ENCODE measurements at places on chromosomes 5 and 9.

DNA sequence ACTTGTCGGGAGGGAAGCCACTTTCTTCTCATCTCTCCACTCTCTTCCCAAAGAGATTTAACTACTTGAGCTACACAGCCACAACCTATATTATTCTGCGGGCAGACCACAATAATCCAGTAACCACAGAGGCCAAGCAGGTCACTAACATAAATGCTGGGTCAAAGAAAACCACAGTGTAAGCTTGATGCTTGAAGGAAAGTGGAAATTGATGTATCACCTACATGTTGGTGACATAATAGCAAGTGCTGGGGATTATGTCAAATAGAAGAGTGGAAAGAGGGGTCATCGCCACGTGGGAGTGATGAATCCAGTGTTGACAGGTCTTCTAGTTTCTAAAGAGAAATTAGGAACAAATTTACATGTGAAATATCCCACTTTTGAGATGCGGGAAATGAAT lies 40.9 kb downstream of the RFK start:
- DNase-seq = no peak

GRCh38 chr9:23945897-23946296 lies 119.9 kb upstream of the ELAVL2 start:
- DNase-seq = no peak

DNA sequence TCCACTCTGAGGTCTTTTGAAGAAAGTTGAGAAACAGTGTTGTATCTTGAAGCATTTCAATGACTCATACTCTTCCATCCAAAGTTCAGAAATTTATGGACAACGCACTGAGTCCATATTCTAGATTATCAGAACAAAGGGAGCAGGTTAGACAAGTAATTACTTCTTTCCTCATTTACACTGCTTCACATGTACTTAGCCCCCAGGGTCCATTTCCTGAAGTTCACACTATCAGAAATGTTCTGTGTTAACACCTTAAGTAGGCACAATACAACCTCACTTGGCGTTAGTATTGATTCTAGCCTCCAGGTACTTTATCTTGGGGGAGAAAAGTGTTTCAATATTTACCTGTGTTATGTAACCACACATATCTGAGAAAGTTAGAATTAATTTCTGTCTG lies 487.9 kb upstream of the DMAC1 start:
- DNase-seq = no peak

DNA sequence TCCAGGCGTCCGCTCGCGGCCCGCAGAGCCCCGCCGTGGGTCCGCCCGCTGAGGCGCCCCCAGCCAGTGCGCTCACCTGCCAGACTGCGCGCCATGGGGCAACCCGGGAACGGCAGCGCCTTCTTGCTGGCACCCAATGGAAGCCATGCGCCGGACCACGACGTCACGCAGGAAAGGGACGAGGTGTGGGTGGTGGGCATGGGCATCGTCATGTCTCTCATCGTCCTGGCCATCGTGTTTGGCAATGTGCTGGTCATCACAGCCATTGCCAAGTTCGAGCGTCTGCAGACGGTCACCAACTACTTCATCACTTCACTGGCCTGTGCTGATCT lies 294 bp downstream of the ADRB2 start:
- no peak for DNase-seq

DNA sequence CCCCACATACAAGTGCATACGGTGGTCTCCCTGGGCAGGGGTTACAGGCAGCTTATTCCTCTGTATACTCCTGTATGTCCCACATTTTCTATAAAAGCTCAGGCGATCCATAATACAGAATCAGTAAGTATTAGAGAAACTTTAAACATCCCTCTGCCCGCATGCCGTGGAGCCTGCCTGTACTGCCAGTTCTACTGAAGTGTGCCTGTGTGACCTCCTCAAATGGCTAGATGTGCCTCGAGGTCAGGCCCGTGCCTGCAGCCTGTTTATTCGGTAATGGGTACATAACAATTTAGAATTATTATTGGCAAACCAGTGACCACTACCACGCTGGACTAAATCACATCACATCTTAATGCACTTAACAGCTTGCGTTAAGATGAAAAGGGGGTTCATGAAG lies 190.8 kb downstream of the FANCC start:
- no peak for DNase-seq

- no peak for DNase-seq
These were observed 95.9 kb upstream of the TBC1D2 start for GRCh38 chr9:98351370-98351769.

GRCh38 chr5:113971454-113971853 lies 390.4 kb upstream of the KCNN2 start:
- DNase-seq = no peak

DNA sequence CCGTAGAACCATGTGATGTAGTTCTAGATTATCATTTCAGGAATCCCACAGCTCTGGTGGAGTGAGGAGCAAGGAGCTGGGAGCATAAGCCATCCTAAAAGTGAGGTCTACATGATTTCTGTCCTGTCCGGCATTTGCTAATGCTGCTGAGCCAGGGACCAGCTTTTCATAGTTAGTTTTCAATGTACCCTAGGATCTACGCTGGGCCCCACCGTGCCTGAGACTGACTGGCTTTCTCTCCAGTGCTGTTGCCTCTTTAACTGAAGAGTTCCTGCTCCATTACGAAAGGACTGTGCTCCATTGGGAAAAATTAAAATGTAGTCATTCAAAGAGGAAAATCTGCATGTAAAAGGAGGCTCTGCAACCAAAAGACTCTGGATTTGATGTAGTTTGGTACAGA lies 634.8 kb downstream of the DMRTA1 start:
- DNase-seq = no peak

DNA sequence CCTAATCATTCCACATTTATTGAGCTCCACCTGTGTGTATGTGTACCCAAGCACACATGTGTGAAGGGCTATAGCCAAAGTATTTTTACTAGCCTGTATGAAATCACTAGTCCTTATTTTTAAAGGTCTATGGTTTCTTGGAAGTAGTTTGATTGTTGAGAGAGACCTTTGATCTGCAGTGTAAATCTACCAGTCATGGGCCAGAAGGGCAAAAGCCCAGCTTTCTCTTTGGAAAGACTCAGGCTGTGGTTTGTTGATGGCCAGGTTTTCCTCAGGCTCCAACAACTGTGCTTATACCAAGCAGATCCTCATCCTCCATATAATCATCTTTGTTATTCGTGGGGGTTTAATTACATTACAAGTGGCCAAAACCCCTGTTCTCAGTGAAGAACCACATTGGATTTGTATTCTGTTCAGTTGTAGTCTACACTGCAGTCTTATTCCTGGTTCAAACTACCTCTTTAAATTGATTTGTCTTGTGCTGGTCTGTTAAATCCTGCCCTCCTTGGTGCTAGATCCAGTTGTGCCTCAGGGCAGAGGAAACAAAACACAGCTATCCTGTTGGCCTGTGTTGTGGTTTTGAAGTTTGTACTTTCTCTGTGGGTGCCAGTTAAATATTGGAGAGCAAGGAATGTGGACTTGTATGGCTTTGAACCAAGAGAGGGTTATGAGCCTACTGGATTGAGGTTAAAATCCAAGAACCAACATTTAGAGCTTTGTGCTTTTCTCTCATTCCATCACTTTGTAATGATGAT lies 13.3 kb downstream of the CDC26 start:
- DNase-seq = no peak

- no peak for DNase-seq
These were observed 134.6 kb upstream of the HAND1 start for GRCh38 chr5:154612666-154613065.

DNA sequence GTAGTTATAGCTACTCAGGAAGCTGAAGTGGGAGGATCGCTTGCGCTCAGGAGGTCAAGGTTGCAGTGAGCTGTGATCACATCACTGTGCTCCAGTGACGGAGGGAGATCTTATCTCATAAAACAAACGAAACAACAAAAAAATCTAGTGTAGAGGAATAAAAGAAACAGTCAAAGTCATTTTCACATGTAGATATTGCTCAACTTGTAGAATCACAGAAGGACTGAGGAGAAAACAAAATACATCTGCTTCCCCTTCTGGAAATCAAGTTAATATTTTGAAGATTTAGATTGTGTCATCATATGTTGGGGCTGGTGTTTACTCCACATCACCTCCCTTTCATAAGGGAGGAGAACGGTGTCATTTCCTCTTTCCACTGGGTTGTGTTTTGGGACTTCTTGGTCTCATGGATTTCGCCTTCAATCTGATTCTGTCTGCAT lies 8.2 kb upstream of the SLC46A2 start:
- DNase-seq = no peak

- DNase-seq = no peak
These were observed 45.8 kb upstream of the PRDM9 start for GRCh38 chr5:23461576-23461975.

GRCh38 chr9:21605489-21605931 lies 123.4 kb upstream of the IFNE start:
- DNase-seq = no peak

DNA sequence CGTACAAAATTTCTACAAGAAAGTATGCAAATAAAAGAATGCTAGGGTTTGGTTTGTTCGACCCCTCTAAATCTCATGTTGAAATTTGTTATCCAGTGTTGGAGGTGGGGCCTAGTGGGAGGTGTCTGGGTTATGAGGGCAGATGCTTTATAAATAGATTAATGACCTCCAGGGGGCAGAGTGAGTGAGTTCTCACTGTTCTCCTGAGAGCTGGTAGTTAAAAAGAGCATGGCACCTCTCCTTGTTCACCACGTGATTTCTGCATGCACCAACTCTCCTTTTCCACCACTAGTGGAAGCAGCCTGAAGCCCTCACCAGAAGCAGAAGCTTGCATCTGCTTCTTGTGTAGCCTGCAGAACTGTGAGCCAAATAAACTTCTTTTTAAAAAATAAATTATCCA lies 50.4 kb upstream of the FAM170A start:
- DNase-seq = no peak

DNA sequence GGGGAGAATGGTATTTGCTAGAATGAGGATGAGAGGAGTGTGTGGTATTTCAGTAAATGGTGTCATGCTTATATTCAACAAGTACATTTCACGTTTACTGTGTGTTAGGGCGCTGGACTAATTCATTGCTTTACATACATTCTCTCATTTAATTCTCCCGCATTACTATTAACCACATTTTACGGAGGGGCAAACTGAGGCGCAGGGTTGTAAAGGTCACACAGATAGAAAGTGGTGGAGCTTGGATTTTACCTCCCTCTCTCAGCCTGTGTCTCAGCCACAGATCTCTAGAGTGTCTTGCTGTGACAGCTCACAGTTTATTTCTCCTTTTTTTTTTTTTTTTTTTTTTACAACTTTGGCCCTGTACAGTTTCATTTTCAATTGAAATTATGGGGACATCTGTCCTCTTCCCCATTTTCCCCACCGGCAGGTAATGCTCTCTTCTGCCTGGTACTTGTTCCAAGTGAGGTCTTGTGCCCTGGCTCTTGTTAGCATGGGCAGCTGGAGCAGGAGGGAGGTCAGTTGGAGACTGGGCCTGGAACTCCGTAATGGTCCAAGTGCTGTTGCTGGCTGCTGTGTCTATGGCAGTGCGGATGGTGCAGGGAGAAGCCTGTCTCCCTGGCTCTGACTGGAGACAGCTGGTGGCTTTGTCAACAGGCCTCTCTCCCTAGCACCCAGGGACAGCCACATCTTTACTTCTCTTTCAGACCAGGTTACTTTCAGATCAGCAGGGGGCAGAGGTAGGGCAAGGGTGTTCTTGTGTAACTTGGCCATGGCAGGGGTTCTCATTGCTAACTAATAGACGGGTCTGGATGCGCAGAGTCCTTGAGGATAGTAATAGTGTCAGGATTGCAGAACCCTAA lies 20.5 kb upstream of the NDST1 start:
- peak; percentile 54 for DNase-seq

DNA sequence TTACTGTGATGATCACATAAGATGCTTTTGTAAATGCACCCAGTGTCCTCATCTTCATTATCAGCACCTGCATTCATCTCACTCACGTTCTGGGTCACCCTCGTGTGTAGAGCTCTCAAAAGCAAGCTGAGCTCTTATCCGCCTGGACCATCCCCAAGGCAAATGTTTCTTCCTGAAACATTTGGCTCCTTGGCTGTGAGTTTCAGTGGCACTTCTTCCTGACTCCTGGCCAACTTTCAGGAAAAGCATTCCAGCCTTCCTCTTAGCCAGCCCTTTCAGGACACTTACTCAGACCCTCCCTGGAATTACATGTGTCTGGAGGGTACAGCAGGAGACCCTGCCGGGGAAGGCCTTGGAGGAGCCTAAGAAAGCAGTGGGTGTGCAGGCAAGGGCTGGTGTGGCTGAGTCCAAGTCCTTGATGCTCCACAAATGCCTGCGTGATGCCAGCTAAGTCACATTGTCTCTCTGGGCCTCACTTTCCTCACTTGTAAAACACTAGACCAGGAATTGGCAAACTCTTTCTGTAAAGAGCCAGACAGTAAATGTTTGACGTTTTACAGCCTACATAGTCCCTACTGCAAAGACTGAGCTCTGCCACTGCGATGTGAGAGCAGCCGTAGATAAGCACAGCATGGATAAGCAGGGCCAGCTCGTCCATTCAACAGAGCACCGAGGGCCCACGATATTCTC lies 72.1 kb downstream of the PDE6A start:
- DNase-seq = no peak

- no peak for DNase-seq
These were observed 64.9 kb downstream of the CDC42SE2 start for GRCh38 chr5:131328536-131329285.

GRCh38 chr5:54517174-54517511 lies 416 bp upstream of the SNX18 start:
- DNase-seq = no peak

DNA sequence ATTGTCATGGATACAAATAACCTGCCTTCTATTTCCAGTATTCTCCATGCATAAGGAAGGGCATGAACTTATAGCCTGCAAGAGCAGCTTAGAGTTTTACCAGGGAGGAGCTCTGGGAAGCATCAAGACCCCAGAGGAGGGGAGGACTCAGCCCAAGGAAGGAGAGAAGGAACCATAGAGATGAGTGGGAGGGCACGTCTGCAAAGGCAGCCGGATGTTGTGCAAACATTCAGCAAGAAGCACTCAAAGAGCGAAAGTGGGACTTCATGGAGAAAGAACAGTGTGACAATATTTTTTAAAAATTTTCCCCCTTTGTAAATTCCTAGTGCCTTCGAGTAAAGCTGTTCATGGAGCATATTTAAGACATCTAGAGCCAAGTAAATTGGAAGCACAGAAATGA lies 270.1 kb upstream of the PTGER4 start:
- no peak for DNase-seq

GRCh38 chr9:133976191-133976861 lies 15.8 kb downstream of the VAV2 start:
- DNase-seq = no peak

DNA sequence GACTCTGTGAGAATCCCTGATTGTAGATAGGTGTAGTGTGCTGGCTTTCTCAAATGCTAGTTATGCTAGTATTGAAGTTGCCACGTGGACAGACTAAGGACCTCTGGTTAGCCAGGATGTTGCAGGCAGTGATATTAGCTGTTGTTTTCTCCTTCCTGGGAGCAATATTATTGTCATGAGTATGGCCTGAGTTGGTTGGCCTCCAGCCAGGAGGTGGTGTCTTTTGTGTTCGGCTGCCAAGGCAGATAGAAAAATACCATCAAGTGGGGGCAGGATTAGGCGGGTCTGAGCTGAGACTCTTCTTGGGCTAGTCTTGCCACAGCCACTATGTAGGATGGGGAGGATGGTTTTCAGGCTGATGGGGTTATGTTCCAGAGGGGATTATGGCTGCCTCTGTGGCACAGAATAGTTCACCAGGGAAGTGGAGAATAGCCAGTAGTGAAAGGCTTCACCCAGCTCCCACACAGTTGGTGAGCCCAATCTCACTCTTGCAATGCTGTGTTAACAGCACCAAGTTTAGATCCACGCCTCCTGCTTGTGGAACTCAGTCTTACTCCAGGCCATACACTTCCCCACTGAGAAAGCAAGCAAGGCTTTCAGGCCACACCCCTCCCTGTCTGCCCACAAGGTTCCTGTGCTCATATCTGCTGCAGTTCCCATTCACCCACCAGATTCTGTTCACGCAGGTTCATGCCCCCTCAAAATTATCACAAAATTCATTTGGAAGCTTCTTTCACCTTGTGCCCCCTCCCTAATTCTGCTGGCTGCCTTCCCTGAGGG lies 31.2 kb downstream of the GHR start:
- DNase-seq = no peak

Data from nucleus accumbens (tissue), 56 donors.